Amniotic epithelial cell (primary cell): ENCODE measurements at places on chromosomes 11 and 22.

DNA sequence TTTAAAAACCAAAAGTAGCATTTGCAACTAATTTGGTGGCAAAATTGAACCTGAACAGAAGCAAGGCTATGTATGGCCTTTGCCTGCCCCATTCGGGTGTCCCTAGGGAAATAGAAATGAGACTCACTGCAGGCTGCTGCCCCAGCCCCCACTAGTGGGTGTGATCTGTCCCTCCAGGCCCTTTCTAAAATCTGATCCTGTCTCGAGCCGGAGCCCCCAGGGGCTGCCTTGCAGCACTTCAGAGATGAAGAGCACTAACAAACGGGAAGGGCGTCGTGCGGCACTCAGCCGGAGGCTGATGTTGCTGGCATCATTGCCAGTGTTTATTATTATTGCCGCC, 43.2 kb downstream of the CD82 start:
- no peak for DNase-seq

- DNase-seq, result peak; percentile 33
These were observed 12.1 kb downstream of the GATD1 start for GRCh38 chr11:765025-765801.

- DNase-seq, result peak; percentile 37
These were observed 254.0 kb upstream of the PITPNB start for GRCh38 chr22:28172892-28173670.

GRCh38 chr11:32005786-32006416, 85.0 kb upstream of the RCN1 start:
- peak; percentile 10 for DNase-seq

GRCh38 chr11:105622016-105622415, 12.1 kb downstream of the GRIA4 start:
- no peak for DNase-seq

GRCh38 chr11:125056931-125057692, 6.0 kb upstream of the SLC37A2 start:
- no peak for DNase-seq

- DNase-seq, result no peak
These were observed 35.3 kb downstream of the TMPRSS5 start for GRCh38 chr11:113670831-113671215.

DNA sequence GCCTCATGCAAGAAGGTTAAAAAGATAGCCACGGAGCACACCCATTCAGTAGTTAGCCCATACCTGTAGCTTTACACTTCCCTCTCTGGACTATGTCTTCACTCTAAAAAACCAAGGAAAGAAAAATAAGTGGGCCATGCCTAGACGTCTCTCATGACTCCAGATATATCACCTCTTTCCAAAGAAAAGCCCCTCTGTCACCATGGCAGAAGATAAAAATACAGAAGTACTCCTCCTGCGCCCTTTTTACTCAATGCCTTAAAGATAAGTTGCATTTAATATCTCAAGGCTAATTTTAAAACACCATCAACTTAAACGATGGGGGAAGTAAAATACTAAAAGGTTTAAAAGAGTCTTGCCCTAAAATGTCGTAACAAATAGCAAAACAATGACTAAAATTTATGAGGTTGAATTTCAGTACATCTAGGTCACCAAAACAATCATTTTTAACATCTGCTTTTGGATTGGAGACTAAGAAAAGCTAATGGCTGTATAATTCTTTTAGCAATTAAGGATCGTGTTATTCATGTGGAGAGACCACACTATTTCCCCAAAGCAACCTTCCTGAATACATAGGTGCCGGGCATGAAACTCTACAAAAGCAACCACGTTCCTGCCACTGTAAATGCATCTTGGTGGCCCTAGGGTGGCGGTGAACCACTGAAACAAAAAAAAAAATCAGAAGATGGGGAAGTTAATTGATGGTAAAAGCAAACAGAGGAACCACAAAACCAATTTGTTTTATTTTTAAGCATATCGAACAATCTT, 46.0 kb downstream of the CELF1 start:
- DNase-seq, result no peak

DNA sequence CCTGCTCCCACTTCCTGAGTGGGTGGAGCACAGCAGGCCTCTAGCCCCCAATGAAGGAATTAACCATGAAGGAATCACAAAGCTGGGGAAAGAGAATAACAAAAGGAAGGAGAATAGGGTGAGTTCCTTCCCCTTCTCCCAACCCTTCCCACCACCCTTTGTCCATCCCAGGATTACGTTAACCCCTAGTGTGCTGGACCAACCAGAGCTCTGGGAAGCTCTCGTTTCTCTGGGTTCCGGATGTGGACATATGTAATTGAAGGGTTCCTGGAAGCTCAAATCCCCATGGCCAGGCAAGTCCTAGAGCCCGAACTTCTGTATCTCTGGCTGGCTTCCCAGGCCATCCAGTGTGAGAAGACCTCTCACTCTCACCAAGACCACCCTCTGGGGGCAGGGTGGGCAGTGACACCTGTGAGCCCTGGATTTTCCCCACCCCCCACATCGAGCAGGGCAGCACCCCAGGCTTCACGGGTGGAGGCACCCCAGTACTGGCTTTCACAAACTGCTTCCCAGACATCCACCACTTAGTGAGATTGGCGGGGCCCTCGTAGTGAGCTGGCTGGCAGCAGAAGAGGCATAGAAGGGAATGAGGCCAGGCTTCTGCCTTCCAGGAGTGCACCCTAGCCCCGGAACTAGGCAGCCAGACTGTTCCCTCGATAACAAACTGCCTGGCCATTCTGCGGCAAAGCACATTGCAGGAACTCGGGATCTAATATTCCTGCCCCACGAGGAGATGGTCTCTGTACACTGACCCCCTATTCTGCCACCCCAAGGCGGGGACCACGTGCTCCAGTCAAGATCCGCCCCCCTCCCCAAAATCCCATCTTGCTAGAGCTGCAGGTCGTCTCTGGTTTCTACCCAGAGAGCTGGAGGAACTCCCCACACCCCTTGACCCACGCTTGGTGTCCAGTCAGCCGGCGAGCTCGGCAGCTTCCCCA, 2.1 kb downstream of the NECTIN1 start:
- no peak for DNase-seq

- no peak for DNase-seq
These were observed 23.8 kb downstream of the OPCML start for GRCh38 chr11:133508468-133508867.

DNA sequence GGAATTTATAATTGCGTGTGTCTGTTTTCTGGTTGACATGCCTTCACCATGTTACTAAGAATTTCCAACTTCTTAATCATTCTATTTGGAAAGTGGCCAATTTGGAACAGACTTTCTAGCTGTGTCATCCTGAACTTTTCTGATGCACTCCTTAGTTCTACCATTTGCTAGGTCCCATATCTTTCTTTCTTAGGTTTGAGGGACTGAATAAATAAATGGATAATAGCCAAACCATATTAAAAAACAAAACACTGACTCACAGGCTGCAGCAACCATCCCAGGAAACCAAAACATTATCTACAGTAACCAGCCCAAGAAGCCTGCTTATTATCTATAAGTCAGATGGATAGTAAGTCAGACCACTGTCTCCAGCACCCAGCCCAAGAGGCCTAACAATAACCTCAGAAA, 57.5 kb upstream of the PLET1 start:
- peak; percentile 96 for DNase-seq

DNA sequence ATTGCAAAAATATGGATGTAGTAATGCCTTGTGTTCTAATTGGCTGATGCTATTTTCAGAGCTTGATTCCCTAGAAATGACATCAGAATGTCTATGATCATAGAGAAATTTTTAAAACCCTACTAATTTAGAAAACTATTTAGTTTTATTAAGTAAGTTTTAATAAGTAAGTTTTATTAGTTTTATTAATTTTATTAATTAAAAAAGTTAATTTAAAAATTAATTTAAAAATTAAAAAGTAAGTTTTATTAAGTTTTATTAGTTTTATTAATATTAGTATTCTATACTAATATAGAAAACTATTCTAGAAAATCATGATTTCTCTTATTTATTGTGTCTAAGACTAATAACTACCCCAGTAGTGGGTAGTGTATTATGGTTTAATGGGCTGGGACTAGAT, 8.2 kb downstream of the HORMAD2 start:
- no peak for DNase-seq
